ENCODE measurements at places on chromosomes 12 and 14.

DNA sequence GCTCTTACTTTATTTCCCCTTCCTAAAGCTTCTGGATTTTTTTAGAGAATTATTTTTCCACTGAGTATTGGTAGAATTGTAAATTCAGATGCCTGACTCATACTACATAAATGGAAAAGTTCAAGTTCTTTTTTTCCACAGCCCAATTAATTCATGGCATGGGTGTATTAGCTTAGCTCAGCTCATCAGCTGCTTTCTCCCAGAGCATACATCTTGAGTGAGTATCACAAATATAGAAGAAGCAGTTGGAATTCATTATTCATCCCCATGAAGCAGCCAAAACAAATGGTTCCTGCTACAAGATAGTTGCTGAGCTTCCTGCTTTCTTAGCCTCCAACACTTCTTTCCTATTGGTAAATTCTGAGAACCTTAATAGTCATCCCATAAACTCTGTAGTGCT is 105.1 kb downstream of the C12orf50 start:
- no peak for DNase-seq

- DNase-seq = no peak
Measured at GRCh38 chr12:109444259-109444658, 32.8 kb downstream of the KCTD10 start.

DNA sequence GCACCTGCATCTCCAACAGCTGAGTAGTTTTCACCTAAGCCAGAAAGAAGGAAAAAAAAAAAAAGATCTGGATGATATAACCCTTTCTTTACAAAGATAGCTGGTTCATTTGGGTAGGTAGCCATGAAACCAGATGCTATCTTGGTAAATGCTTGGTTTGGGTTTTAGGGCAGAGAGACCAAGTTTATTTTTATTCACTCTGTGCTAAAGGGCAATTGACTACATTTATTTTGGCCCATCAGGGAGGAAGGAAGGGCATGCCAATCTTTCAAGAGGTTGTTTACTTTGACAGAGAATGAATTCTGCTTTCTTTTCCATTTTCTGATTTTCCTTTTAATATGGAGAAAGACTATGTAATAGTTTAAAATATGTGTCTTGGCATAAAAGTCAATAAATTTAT is 91.0 kb downstream of the NTN4 start:
- DNase-seq = no peak

DNA sequence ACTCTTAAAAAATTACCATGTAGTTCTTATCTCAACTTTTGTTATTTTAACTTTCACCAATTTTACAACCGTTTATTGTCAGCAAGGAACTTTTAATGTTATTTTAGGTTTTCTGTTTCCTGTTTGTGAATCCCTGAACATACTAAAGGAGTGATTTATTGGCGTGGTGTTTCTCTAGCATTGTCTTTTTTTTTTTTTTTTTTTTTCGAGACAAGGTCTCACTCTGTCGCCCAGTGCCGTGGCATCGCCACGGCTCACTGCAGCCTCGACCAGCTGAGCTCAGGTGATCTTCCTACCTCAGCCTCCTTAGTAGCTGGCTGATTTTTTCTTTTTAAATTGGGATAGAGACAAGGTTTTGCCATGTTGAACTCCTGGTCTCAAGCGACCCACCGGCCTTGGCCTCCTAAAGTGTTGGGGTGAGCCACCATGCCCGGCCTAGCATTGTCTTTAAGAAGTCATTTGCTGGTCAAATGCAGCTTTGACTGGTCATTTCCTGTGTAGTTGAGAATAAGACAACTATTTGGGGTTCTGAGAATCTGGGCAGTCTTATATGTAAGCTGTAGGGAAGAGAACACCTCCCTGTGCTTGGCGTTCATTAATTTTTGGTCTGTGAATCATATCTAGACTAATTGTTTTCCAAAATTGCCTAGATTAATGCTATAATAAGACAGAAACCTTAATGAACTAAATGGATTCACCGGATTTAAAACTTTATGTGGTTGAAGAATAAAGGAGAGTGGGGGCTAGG is 2.1 kb downstream of the WASHC4 start:
- DNase-seq = no peak

DNA sequence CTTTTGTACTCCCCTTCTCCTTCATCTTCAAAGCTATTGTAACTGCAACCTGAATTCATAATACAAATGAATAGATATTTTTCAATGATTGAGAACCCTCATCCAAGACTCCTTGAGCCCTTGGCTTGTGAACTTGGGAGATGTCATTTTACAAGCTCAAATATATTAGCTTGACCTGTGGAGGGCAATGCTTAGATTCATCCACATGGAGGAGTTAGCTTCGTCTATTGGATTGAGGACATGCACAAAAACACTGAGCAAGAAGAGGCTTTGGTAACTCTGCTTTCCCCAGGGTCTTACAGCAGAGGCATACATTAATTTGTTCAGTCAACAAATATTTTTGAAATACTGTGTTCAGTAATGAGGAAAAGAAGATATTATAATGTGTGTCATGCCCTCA is 101.1 kb downstream of the OTOGL start:
- DNase-seq = no peak

- DNase-seq = no peak
Measured at GRCh38 chr14:76484355-76484754, 108.4 kb downstream of the ESRRB start.

DNA sequence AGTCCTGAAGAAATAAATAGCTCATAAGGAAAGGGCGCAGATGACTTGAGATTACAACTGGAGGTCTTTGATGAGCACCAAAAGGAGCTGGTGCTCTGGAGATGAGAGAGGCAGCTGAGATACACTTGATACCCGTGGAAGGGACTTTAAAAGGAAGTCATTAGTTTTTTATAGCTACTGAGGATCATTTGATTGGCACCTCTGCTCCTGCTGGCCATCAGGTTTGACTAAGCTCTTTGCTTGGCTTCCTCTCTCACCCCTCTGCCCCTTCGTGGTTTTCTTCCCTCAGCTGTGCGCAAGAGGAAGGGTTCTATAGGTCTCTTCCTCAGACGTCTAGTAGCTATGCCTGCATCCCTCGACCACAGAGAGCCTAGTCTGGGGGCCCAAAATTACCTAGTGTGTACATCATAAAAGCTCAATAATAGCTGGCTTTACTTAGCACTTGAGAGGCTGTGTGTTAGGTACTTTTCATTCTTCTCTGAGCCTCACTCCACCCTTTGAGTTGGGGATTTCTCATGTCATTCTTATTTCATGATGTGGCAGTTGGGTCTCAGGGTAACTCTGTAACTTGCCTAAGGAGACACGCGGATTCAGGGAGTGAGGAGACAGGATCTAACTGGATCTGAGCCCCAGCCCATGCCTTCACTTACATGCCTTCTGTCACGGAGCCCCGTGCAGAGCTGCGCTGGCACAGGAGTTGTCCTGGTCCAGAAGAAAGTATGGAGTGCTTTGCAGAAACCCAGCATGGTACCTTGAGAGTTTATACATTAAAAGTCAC is 68.4 kb upstream of the ASPG start:
- DNase-seq = no peak

- DNase-seq = no peak
Measured at GRCh38 chr12:1529228-1529861, 65.0 kb downstream of the FBXL14 start.

- DNase-seq = no peak
Measured at GRCh38 chr12:130818272-130818634, 20.8 kb downstream of the STX2 start.

GRCh38 chr12:95694136-95694535 is 96.4 kb downstream of the NTN4 start:
- DNase-seq = no peak

DNA sequence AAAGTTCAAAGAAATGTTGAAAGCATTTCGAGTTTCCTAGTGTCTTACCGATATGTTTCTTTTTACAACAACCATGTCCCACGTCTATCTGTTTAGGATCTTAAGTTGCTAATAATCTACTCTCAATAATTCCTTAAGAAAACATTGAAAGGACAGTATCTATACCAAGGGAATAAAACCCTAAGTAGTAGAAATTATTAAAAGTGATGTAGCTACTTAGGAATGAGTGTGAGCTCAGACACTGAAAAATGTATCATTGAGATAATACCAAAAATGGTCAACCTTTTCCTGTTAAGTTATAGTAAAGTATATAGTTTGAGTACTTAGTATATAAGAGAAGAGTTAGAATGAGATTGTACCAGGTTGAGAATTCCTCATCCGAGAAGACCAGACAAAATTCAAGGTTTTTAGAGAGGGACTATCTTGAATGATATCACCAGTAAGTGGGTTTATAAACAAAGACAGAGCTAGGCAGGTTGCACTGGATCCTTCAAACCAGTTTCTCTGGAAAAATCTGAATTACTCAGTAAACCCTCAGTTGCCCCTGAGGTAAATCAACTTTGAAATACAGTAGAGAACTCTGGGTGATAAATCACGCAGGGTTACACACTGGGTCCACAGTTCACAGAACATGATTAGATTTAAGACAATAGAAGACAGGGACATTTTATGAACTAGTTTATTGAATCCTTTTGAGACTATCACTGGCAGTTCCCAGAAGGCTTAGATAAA is 96.8 kb downstream of the ERGIC2 start:
- DNase-seq = no peak

DNA sequence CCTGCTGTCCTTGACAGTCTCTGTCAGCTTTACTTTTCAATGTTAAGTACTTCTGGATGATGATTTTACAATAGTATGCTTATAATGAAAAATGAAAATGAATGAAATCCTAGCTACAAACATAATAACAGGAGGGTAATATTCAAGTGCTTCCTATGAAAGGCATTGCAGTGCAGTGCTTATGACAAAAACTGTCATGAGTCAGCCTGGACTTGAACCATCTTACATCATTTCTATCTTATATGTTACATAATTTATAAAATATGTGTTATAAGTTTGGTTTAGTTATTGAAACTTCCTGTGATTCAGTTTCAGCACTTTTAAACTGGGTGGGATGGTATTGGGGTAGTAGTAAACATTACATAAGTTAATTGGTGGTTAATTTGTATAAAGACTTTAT is 451.7 kb downstream of the TMEM117 start:
- no peak for DNase-seq
